ENCODE measurements at places on chromosomes 12 and 14.

DNA sequence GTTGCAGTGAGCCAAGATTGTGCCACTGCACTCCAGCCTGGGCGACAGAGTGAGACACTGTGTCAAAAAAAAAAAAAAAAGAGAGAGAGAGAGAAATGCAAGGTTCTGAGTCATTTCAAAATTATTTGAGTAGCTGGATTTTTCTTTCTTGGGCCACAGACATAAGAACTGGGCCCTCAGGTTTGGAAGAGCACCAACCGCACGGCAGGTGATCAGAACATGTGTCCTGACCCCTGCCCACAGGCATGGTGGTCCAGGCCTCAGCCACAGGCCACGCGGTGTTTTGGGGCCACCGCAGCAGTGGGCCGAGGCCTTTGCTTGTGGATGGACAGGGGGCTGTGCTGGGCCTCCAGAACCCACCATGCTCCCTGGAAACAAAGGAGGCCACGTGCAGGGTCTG, 126.7 kb downstream of the CALM1 start:
- DNase-seq = no peak

- no peak for DNase-seq
Measured at GRCh38 chr12:79262938-79263337, 398.4 kb downstream of the SYT1 start.

GRCh38 chr14:69660344-69661193, 49.2 kb downstream of the SUSD6 start:
- DNase-seq = no peak

DNA sequence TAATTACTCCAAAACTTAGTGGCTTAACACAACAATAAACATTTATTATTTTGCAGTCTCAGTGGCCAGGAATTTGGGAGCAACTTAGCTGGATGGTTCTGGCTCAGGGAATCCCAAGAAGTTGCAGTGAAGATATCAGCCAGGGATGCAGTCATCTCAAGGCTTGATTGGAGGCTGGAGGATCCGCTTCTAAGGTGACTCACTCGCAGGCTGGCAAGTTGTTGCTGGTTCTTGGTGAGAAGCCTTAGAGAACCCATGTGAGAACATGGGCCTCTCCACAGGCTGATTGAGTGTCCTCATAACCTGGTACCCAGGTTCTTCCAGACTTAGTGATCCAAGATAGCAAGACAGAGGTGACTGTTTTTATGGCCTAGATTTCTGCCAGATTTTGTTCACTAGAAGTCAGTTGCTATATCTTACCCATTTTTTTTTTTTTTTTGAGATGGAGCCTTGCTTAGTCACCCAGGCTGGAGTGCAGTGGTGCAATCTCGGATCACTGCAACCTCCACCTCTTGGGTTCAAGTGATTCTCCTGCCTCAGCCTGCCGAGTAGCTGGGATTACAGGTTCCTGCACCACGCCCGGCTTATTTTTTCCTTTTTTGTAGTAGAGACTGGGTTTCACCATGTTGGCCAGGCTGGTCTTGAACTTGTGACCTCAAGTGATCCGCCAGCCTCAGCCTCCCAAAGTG, 32.5 kb downstream of the BRMS1L start:
- no peak for DNase-seq

- no peak for DNase-seq
Measured at GRCh38 chr14:95486875-95487668, 29.4 kb downstream of the SYNE3 start.

DNA sequence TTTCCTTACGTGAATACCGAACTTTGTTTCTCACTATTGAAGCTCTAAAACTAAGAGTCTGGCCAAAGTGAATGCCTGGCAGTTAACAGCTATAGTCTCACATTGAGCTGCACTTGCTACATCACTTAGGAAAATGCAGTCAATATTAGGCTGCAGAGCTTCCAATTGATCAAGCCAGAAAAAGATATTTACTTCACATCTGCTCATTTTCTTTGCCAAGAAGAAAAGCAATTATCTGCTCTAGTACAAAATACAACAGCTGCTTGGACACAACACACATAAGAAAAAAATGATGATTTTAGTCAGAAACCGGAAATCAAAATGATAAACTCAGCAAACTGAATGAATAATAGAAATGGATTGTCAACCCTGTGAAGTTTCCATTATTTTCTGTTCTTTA, 45.4 kb downstream of the TMTC1 start:
- no peak for DNase-seq

DNA sequence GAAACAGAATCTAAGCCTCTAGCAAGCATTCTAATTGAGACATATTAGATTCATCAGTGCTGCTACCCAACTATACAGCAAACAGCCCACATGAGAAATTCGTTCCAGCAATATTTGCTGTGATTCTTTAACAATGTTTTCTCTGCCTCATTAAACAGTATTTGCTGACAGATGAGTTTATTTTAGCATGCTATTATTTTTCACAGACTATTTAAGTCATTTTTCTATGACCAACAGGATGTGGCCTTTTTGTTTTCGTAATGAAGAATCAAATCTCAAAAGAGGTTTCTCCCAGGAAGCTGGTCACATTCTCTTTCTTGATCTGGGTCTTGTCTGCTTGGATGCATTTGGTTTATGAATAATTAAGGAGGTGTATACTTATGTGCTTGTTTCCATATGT, 23.2 kb upstream of the SERPINA12 start:
- DNase-seq = no peak

DNA sequence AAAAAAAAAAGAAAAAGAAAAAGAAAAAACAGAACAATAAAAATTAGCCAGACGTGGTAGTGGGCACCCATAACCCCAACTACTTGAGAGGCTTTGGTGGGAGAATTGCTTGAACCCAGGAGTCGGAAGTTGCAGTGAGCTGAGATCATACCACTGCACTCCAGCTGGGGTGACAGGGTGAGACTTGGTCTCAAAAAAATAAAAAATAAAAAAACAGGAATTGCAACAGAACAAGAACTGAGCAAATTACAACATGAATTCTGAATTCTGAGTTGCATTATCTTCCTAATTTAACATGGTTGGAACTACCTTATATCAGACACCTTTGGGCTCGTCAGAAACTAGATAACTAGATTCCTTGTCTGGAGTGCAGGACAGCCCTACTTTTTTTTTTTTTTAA, 53.3 kb upstream of the NR2C1 start:
- no peak for DNase-seq

- no peak for DNase-seq
Measured at GRCh38 chr12:107468182-107468581, 217.4 kb upstream of the PWP1 start.

DNA sequence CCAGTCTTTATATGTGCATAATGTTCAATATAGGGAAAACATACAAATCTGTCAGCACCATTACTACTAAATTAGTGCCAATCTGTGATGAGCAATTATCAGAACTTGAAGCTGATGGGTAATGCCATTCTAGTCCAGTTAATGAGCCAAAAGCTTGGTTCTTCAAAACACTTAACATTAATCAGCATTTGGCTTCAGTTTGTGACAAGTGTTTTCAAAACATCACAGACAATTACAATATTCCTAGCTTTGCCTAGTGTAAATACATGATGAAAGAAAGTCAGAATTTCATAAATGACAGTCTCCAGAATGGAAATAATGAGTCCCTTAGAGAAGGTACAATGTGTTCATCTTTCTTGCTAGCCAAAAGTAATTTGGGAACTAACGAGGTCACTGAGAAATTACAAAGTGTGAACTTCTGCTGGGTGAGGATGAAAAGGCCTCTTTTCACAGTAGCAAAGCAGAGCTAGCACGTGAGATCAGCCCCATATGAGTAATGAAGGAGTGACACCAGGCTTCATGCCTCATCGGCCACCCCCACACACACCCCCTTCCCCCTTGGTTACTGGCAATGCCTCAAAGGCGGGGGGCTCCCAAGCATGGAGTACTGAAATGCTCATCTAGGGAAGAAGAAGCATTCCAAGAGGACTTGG, 180.6 kb upstream of the EEA1 start:
- no peak for DNase-seq

GRCh38 chr12:107736914-107737313, 24.0 kb downstream of the PRDM4 start:
- no peak for DNase-seq

- no peak for DNase-seq
Measured at GRCh38 chr12:88865537-88865936, 285.3 kb upstream of the KITLG start.

DNA sequence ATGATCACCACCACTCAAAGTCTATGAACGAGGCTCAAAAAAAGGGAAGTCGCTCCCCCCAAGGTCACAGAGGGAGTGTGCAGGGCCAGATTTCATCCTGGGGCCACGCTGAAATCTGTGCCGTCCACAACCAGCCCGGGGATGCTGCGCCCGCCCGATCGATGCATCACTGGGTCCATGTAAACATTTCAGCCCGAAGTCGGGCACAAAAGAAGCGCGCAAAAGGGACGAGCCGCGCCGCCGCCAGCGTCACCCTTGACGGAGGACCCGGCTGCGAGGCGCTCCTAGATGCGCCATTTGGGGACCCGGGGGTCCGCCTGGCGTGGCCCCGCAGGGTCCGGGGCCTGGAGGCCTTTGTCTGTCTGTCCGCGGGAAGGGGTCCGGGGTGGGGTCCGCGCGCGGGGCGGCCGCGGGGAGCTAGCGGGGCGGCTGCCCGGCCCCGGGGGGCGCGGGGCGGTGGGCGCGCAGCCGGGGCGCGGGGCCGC, 503 bp downstream of the FBXO21 start:
- no peak for DNase-seq

DNA sequence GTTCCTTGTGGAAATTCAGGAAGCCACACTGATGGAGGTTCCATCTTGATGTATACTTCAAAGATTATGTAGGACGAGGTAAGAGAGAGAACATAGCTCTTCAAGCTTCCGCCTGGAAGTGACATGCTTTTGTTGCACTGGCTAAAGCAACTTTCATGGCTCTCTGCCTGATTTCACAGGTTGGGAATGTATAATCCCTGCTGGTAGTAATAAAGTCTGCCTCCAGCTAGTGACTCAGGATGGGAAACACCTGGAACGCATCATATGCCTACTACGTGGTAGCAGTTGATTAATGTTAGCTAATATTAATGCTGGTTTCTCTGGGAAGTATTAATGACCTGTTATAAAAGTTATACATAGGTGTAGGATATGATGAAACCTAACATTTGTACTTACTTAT, 71.1 kb downstream of the PELI2 start:
- DNase-seq = no peak

- peak; percentile 90 for DNase-seq
Measured at GRCh38 chr12:9647825-9648700, 21.4 kb upstream of the CLEC2D start.

DNA sequence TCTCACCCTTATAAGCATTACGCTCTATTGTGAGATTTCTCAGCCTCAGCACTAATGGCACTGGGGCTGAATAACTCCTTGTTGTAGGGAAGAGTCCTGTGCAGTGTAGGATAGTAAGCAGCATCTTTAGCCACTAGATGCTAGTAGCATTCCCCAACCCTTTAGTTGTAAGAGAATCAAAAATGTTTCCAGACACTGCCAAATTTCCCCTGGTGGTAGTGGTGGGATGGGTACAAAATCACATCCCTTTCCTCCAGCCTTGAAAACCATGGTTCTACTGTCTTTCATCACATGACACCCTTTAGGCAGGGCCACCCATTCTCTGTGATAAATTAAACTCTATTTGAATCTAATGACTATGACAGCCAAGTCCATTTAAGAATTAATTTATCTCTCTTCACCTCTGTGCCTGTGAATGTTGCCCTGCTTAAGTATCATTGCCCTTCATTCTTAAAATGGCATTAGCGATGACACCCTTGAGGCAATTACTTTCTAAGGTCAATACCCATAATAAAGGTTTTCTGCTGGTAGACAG, 199.4 kb downstream of the ANO4 start:
- no peak for DNase-seq

DNA sequence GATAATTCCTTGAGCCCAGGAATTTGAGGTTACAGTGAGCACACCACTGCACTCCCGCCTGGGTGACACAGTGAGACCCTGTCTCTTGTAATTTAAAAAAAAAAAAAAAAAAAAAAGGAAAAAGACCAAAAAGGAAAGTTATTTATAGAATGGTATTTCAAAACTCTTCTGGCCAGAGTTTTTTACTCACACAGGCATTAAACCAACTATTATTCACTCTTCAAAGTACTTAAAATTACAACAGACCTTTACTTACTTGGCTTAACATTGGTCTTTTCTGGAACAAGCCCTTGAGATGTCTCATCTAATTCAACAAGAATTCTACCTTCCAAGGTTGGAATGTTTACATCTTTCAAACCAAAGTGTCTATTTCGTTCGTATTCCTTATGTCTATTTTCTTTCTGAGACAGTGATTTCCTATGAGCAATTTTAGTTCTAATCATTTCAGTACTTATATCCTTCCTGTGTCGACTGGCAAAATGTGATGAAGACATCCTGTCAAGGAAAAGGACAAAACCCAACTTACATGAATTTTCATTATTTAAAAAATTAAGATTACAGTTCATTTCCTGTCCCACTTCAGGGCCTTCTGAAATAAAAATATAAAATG, 2.6 kb downstream of the DLGAP5 start:
- no peak for DNase-seq

Data from activated T-cell treated with anti-CD3 and anti-CD28 coated beads, Interleukin-2, amount 50 U/mL, for 1 hour (primary cell).